Thoracic aorta endothelial cell (primary cell): ENCODE measurements at places on chromosomes 6 and 20. TPM values are rescaled to one million over a fixed set of nuclear protein-coding genes. Genes with fewer than 3 reads are reported as not detected.

IYD gene
- not detected in 2 replicates for total RNA-seq

ZBTB46 gene
- 2.9 and 3.2 TPM in 2 replicates for total RNA-seq

HSPA1L gene
- total RNA-seq = 0.40 and 0.57 TPM in 2 replicates

UNC93A gene
- not detected in 2 replicates for total RNA-seq

NFKBIL1 gene
- total RNA-seq = 17.1 and 19.1 TPM in 2 replicates

FAM83B gene
- total RNA-seq = not detected in 2 replicates

GJA1 gene
- 394 and 527 TPM in 2 replicates for total RNA-seq

AKAP12 gene
- 379 and 460 TPM in 2 replicates for total RNA-seq

ELOVL2 gene
- not detected in 2 replicates for total RNA-seq

CST1 gene
- total RNA-seq = 0.27 TPM in 1 of 2 replicates, not detected in the other

TMEM200A gene
- 2.6 TPM in 1 of 2 replicates, not detected in the other for total RNA-seq

RFX6 gene
- total RNA-seq = not detected in 2 replicates

GPLD1 gene
- total RNA-seq = 0.13 and 0.43 TPM in 2 replicates

FAM184A gene
- total RNA-seq = 0.66 and 1.1 TPM in 2 replicates

ZC3H12D gene
- 0.14 TPM in 1 of 2 replicates, not detected in the other for total RNA-seq

ECT2L gene
- total RNA-seq = not detected in 2 replicates

SOX18 gene
- total RNA-seq = 25.5 and 42.1 TPM in 2 replicates
